RKO (cell line): ENCODE measurements at places on chromosomes 2 and 18.

- DNase-seq = peak; percentile 36
Measured at GRCh38 chr2:96315400-96316071, 9.6 kb upstream of the ITPRIPL1 start.

GRCh38 chr2:242031481-242032019, 162.0 kb downstream of the RTP5 start:
- no peak for DNase-seq

DNA sequence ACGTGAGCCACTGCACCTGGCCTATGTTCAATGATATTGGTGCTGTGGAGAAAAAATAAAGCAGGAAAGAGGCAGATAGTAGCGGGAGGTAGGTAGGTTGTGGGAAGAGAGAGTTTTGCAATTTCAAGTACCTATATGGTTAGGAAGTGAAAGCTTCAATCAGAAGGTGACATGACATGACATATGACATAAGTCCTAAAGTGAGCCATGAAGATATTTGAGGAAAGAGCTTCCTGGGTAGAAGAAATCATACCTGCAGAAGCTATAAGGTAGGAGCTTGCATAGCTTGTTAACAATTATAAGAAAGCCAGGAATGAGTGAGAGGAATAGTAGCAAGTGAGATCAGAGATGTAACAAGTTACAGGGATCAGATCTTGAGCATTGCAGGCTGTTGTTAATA, 4.2 kb downstream of the KIAA1328 start:
- no peak for DNase-seq

- no peak for DNase-seq
Measured at GRCh38 chr2:102141011-102141943, 1.3 kb upstream of the IL1R1 start.

GRCh38 chr2:60527762-60528161, 25.7 kb downstream of the BCL11A start:
- DNase-seq = no peak

- peak; percentile 21 for DNase-seq
Measured at GRCh38 chr2:179107737-179108136, 57.8 kb upstream of the CCDC141 start.

DNA sequence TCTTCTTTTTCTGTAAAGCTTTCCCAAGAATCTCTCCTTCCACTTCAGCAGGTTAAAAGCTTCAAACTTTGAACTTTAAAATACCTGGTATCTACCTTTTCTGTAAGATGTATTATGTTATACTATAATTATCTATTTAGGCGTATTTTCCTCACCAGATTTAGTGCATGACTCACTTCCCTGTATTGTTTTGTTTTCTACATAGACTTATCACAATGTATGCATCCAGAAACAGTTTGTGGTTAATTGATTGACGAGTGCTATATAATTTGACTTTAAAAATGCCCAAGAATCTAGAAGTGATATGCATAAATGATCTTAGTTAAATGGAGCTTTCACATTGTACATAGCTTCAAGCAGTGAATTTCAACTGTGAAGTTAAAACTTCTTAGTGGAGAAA, 473.9 kb upstream of the CDH2 start:
- DNase-seq = no peak

- no peak for DNase-seq
Measured at GRCh38 chr18:14747513-14748474, at the start of gene ANKRD30B. TSS of gene ANKRD30B (plus strand) at chr18:14748172. CDS start at chr18:14748420, 248 bp downstream.

DNA sequence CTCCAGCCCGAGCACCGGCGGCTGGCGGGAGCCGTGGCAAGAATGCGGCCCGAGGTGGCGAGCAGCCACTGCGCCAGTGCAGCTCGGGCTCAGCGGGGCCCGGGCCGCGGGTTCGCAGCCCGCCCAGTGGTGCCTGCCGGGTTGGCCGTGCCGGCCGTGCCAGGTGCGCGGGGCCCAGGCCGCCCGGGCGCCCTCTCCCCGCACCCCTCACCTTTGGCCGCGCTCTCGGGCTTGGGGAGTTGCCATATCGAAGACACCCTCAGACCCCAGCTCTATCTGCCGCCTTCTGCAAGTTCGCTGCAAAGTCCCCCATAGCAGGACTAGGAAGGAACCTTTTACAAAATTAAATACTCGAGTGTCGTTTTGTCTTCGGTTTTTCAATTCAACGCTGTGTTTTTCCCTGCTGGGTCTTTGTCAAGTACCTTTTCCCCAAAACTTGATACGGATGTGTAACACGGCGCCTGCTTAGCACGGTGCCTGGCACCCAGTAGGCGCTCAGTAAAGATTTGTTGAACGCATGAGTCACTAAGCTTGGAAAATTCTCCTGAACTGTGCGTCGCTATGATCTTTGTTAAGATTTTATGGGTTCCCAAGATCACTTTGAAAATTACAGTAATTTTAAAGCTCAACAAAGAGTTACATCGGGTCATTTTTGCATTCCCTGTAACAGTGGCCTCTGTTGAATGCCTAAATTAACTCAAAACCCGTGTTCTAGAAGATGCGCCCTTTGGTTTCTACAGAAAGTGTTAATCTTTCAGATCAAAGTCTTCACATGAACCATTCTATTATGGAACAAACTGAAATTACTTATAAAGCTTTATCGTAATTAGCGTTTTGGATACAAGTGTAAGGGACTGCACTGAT, 750 bp downstream of the STRADB start:
- peak; percentile 68 for DNase-seq

- no peak for DNase-seq
Measured at GRCh38 chr2:137211761-137212160, 446.4 kb downstream of the THSD7B start.

DNA sequence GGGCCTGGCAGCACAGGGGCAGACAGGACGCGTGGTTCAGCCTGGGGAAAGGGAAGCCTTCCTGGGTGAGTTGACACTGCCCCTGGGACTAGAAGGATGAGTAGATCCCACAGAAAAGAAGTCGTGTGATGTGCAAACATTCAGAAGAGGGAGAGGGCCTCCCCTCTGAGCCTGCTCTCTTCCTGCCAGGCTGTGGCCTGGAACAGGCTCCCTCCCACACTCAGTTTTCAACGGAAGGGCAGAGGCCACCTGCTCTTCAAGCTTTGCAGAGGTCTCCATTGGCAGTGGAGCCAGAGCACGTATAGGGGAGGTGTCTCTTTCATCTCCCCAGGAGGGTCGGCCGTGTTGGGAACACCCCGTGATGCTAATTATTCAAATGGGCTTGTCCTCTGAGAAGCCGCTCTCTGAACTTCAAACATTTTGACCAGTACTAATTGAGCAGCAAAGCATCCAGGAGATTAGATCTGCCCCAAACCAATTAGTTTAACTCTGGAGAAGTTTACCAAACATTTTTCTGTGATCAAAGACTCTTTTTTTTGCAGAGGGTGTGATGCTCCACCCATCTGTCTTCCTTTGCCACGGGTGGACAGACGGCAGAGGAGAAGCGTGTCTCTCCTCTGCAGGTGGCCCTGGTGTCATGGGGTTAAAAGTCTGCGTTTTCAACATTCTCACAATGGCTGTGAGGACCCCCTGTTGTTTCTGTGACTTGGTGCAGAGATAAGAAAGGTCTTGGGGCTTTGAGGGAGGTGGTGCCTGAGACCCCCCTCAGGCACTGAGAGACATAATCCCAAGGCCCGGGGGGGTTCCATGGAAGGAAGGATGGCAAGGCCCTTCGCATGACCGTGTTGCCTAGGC, 29.5 kb upstream of the ODC1 start:
- no peak for DNase-seq

DNA sequence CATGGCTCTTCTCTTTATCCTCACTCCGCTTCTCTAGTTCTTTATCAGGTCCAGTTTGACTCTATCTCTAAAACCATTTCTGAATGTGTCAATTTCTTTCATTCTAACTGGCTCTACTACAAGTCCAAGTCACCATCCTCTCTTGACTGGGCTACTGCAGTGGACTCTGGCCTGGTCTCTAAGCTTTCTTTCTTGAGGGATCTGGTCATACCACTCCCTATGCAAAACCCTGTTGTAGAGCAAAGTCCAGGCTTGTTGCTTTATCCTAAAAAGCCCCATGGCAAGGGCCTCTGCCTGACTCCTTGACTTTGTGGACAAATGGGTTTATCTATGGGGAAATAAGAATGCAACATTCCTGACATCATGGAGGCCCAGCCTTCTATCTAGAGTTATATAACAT, 87.1 kb downstream of the BCL2L11 start:
- no peak for DNase-seq

- DNase-seq = no peak
Measured at GRCh38 chr2:203904022-203904421, 32.5 kb upstream of the ICOS start.

DNA sequence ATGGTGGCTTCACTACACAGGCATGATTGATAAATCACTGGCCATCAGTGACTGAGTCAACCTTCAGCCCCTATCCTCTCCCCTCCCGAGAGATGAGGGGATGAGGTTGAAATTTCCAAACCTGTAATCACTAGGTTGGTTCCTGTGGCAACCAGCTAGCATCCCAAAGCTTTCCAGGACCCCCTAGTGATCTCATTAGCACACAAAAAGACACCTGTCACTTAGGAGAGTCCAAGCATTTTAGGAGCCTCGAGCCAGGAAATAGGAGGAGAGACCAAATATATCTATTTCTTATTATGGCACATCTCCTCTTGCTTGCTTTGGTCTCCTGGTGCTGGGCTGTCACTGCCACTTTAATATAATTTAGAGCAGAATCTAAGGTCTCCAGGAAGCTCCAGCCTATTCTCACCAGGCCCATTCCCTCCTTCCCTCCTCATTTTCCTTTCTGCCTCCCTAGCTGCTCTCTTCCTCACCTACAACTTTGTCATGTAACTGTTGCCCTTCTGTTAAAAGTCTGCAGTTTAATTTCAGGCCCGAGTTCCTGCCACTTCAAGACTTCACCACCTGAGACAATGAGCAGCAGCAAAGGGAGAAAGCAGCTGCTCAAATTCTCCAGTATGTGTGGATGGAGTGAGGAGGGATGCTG, 33.2 kb upstream of the NAB1 start:
- no peak for DNase-seq

DNA sequence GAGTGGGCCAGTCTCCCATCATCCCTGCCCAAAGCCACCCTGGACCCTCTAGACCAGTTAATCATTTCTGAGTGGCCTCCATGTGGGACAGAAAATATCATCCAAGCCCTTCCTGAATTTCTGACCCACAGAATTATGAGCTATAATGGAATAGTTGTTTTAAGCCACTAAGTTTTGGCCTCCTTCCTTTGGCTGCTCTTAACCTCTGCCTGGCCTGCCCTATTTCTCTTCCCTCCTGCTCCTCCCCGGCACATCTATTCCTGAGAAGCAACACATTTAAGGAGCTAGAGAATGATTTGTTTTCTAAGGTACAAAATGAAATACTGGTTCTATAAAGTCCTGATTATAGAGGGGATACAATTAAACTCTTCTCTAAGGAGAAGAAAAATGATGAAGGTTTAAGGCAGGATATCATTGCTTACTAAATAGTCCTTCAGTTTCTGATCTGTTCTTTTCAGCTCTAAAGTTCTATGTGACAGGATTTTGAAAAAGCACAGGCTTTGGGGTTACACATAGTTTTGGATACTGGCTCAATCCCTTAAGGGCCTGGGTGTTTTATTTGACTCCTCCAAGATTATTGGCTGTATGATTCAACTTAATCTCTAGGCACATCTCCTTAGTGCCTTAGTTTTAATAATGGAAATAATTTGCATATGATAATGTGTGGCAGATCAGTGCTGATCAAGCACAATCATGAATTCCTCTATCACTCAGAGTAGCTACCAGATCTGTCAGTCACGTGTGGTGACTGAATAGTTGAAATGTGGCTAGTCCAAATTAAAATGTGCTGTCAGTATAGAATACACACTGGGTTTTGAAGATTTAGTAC, 240.3 kb downstream of the VAPA start:
- no peak for DNase-seq

DNA sequence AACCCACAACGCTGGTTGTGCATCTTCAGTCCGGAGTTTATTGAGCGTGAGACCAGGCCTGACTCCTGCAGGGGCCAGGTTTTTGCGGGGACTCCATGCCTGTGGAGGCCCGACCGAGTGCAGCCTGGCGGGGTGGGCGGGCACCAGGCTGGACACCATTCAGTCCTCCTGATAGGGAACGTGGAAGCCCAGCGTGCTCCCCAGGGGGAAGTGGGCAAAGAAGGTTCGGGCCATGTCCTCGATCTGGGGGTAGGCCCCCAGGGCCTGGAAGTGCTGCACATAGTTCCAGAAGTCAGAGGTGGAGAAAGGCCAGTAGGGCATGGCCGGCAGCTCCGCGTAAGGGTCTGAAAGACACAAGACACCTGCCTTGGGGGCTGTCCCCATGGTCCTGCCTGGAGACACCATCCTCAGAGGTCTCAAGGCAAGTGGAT, 1.4 kb downstream of the OTOS start:
- no peak for DNase-seq

- no peak for DNase-seq
Measured at GRCh38 chr2:168155046-168155445, 92.3 kb downstream of the STK39 start.

DNA sequence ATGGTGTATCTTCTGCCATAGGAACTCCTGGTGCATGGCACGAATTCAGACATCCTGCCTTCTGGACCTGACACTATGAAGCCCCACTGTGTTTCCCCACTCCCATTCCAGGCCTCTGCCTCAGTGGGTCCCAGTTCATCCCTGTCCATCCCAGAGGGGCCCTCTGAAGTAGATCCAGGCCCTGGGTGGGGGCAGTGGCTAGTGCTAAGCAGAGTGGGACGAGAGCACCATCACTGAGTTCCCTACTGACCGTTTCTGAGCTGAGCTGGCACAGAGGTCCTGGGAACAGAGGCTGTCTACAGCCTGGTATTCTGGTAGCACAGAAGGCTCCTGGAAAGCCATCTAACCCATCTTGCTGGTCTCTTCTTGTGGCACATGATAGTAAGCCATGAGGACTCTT, 54.0 kb downstream of the ATOH8 start:
- no peak for DNase-seq

- DNase-seq = no peak
Measured at GRCh38 chr2:179171371-179171770, 93.3 kb downstream of the SESTD1 start.

DNA sequence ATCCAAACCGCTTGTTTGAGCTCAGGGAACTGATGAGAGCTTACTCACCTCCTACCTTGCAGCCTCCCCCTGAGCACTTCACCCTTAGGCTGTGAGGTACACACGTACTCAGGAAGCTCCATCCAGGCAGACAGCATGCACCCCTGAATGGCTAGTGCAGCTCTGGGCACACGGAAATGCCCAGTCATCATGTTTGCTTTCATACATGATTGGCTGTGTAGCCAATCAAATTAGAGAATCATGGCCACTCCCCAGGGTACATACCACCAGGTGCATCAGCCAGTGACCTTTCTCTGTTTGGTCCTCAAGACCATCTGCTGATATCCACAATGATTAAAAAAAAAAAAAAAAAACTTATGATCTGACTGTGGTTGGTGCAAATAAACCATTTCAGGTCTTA, 42.1 kb downstream of the RNF152 start:
- DNase-seq = no peak
